ENCODE measurements at places on chromosomes 1 and 21.

DNA sequence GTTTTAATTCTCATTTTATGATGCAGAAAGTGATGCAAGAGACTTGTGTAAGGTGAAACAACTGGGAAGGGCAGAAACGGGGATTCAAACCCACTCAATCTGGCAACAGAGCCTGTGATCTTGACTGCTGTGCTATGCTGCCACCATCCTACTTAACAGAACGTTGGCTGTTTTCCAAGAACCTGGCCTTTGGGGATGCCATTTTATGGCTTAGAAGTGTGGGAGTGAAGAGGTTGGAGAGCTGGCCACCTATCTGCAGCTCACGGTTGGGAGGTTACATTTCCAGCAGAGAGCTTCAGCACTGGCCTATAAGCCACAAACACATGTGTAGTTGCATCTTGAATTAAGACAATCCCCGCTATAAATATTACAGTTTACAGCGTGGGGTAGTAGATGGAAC, 235.3 kb downstream of the PRDM2 start:
- no peak for DNase-seq

GRCh38 chr1:59994302-59995198, 68.0 kb upstream of the CYP2J2 start:
- peak; percentile 57 for DNase-seq

DNA sequence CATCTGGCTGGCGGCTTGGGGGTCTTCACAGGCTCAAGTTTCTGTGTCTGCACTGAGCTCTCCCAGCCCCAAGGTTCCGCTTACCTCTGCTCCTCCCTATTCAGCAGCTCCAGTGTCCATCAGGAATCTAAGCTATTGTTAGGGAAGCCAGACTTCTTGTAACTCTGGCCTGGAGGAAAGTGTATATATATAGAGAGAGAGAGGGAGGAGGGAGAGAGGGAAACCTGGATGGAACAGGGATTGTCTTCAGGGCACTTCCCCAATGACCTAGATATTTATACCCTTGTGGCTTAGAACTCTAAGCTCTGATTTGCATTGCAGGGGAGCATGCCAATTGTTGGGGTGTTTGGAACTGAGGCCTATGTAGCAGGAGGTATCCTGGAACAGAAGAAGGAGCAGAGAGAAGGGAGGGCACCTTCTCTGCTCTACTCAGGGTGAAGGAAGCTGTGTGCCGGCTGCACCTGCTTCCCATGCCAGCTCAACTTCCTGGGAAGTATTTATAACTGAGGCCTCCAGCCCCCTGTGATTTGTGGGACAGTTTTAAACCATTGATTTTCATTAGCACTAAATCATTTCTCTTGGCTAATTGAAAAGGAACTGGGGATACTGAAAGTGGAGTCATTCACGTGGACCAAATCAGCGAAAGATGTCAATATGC, 70.9 kb downstream of the NAV1 start:
- no peak for DNase-seq

DNA sequence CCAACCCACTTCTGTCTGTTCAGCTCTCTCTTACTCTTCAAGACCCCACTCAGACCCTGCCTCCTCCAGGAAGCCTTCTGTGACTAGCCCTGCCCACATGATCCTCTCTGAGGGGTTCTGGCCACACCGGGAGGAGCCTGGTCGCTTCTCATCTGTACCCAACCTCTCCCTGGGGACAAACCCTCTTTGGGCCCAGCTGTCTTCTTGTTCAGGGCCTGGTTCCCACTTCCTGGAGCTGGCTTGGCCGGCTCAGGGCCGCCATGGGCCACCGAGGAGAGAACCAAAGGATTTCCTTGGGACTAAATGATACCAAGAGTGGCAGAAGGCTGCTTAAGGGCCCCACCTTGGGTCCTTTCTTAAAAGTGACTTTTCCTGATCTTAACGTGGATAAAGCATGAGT, 124.7 kb upstream of the ZBTB40 start:
- DNase-seq = no peak

- DNase-seq = no peak
Observed at GRCh38 chr1:9366298-9366697, 73.6 kb downstream of the SPSB1 start.

- DNase-seq = no peak
Observed at GRCh38 chr1:110556471-110556807, 37.5 kb upstream of the KCNA10 start.

DNA sequence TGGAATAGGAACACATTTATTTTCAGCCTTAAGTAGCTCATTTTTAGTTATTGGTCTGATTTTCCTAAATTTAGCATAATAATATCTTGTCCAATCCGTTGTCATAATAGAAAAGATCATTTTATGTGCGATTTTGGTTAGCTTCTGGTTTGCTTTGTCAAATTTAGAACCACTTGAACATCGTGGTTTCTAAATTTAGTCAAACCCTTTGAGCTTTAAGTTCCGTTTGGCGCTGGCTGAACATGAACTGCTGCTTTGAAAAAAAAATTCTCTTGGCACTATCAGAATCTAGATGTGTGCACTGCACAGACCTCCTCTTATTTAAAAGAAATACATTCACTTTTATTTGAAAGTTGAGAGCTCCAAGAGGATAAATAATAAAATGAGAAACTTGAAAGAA, 370.6 kb downstream of the PTPRC start:
- DNase-seq = no peak

GRCh38 chr1:183103147-183103546, 79.9 kb downstream of the LAMC1 start:
- no peak for DNase-seq

DNA sequence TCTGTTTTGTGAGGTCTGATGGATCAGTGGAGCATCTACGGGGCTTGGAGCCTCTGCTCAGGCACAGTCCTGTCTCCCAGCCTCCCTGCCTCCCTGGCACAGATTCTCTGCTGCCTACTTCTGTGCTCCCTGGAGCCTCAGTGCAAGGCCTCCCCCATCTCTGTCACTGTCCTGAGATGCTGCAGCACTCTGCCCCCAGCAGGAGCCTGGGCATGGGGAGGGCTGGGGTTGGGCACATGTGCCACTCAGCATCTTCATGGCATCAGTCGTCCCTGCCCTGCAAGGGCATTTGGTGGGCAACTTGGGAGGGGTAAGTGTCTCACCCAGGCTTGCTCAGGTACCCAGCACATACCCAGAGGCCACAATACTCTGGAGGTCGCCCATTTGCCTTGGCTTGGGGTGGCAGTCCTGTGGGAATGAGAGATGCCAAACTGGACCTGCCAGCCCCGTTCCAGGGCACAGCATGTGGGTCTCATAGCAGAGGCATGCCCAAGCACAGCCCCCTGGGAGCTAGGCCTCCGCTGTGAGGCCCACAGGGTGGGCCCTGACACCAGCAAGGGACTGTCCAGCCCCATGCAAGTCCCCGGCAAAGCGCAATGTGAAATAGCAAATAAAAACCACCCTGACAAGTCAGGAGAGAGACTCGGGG, 28.7 kb downstream of the PADI3 start:
- no peak for DNase-seq

DNA sequence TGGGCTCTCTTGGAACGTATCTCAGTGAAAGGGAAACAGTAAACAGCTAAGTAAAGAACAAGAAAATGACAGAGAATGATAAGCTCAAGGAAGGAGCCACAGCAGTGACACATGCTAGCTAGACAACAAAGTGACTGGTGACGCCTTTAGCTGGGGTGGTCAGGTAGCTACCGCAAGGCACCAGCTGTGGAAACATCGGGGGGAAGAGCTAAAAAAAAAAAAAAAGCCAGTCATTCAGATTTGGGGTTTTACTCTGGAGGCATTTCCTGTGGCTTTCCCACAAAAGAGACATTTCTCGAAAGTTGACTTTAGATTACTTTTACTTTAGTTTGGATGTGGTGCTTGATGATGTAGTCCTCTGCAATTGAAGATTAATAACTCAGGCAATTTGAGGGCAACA, 2.1 kb downstream of the FHAD1 start:
- no peak for DNase-seq

- no peak for DNase-seq
Observed at GRCh38 chr1:35838693-35839245, 31.0 kb downstream of the AGO4 start.

DNA sequence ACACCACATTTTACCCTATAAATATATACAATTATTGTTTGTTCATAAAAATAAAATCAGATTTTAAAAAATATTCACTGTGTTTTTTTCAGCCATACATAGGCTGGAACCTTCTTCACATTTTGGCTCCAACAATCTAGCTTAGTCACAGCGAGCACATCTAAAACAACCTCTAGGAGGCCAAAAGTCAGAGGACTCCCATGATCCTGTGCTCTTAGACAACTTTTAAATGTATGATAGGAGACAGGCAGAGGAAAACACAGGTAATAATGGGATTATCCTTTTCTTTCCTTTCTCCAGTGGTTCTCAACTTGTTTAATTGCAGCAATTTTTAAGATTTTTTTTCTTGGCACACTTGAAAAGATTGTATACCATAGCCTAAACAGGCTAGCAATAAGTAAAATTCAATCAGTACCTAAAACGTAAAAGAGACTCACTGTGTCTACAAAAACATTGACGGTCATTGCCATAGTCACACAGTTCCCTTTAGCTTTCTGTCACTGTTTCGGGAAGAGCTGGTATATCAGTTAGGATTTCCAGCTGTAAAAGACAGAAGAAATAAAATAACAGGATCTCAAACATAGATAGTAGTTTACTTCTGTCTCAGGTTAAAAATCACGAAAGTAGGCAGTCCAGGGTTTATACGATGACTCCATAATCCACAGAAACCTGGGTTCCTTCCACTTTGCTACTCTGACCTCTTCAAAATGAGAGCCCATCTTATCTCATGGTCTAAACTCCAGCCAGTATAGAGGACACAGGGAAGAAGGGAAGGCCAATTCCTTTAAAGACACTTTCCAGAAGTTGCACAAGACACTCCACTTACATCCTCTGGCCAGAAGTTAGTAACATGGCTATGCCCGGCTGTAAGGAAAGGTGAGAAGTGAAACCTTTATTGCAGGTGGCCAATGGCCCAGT, 39.2 kb upstream of the CR1L start:
- no peak for DNase-seq

GRCh38 chr1:219443763-219444162, 169.1 kb downstream of the ZC3H11B start:
- no peak for DNase-seq

DNA sequence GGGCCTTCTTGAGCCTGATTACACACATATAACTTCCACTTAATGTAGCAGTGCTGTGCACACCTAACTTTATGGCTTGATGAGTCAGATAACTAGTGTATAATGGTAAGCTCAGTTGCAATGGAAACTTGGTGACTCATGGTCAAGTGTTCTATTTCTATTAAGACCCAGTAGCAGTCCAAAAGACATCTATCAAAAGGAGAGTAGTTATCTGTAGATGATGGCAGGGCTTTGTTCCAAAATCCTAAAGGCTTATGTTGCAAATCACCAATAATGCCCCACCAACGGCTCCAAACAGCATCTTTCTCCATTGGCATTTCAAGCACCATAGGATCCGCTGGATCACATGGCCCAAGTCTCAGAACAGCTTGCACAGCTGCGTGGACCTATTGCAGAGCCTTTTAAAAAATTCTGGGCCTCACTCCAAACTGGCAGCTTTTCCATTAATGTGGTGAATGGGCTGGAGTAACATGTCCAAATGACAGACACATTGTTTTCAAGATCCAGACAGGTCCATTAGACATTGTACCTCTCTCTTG, 566.8 kb upstream of the USP24 start:
- DNase-seq = peak; percentile 32

GRCh38 chr1:230282157-230282556, 144.0 kb downstream of the PGBD5 start:
- no peak for DNase-seq

DNA sequence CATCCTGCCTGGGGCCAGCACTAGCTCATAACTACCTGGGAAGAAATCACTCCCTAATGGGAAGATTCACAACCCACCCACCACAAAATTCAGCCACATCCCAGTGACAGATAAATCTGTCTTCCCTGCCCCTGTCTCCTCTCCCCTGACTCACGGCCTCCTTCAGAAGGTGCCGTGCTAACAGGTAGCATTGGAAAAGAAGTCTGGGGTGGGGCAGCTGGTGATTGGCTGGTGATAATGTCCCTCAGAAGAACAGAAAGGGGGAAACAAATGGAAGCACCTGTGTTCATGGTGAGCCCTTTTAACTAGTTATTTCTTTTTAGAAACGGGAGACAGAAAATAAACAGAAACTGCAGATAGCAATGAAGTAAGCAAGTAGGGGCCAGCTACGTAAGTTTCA, 29.1 kb downstream of the ITPKB start:
- DNase-seq = no peak

DNA sequence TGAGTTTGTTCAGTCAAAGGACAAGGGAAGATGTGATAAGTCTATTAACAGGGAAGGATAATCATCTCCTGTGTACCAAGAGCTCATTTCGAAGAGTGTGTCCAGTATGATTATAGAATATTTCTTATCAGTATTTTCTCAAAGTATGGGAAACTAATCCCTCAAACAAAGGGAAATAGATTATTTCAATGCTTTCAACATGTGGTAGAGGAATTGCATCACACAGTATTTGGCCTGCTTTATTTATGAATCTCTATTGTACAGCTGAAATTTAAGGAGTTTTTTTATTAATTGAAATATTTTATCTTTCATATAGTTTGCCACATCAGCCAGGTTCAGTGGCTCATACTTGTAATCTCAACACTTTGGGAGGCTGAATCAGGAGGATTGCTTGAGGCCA, 151.0 kb downstream of the CLEC20A start:
- DNase-seq = no peak

- DNase-seq = no peak
Observed at GRCh38 chr1:17688217-17688810, 66.8 kb upstream of the ACTL8 start.

- DNase-seq = no peak
Observed at GRCh38 chr1:37673920-37674319, 18.4 kb upstream of the CDCA8 start.

DNA sequence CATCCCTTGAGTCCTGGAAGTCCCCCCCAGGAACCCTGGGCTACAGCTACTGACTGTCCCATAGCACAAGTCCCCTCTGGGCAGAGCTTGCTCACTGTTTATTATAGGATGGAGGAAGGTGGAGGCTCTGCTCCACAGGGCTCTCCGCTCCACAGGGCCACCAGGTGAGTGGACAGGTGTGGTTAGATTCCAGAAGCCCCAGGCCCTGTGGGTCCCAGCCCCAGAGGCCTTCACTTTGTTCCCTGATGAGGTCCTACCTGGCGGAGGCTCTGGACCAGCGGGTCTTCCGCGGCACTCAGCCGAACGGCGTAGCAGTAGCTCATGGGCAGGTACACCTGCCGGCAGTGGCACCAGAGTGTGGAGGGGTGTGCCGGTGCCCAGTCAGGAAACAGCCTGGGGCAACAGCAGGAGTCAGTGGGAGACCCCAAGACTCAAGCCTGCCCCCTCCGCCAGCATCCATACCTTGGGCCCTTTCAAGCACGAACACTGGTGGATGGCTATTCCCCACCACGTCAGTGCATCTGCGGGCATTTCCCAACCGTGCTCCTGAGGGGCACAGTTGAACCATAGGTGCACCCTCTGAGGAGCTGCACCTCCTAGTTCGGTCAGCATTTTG, 12.3 kb downstream of the LSS start:
- DNase-seq = no peak
